ENCODE measurements at places on chromosomes 6 and 20. TPM values are rescaled to one million over a fixed set of nuclear protein-coding genes. Genes with fewer than 3 reads are reported as not detected.

CAP2 gene
- 2.2 TPM for polyA plus RNA-seq

SYNE1 gene
- polyA plus RNA-seq, result 50.4 TPM

SLC2A4RG gene
- 137 TPM for polyA plus RNA-seq

EYA2 gene
- polyA plus RNA-seq, result 0.98 TPM

PLCB4 gene
- 5.7 TPM for polyA plus RNA-seq

MEI4 gene
- not detected for polyA plus RNA-seq

KHDC1L gene
- not detected for polyA plus RNA-seq

DEFB118 gene
- polyA plus RNA-seq, result not detected

PPIL1 gene
- 13.3 TPM for polyA plus RNA-seq

ZFP64 gene
- polyA plus RNA-seq, result 3.9 TPM

ARMH2 gene
- polyA plus RNA-seq, result not detected

TPX2 gene
- polyA plus RNA-seq, result 0.90 TPM

C20orf144 gene
- polyA plus RNA-seq, result 0.06 TPM

GPX5 gene
- polyA plus RNA-seq, result not detected

PPP1R16B gene
- 6.8 TPM for polyA plus RNA-seq

SYTL3 gene
- polyA plus RNA-seq, result 3.7 TPM

PIGU gene
- polyA plus RNA-seq, result 13.4 TPM

CPNE5 gene
- 1.5 TPM for polyA plus RNA-seq

CDH22 gene
- polyA plus RNA-seq, result 1.3 TPM

SULF2 gene
- polyA plus RNA-seq, result 41.0 TPM

MYH7B gene
- polyA plus RNA-seq, result 3.1 TPM

CRISP3 gene
- polyA plus RNA-seq, result 0.13 TPM

TRAPPC3L gene
- 0.02 TPM for polyA plus RNA-seq

ELOVL4 gene
- 0.25 TPM for polyA plus RNA-seq

CAGE1 gene
- not detected for polyA plus RNA-seq

COL11A2 gene
- polyA plus RNA-seq, result 2.6 TPM

LIN28B gene
- polyA plus RNA-seq, result not detected

FNDC11 gene
- 1.0 TPM for polyA plus RNA-seq

RIMS1 gene
- 0.10 TPM for polyA plus RNA-seq

IL17A gene
- not detected for polyA plus RNA-seq

UST gene
- polyA plus RNA-seq, result 17.9 TPM

SLC18B1 gene
- polyA plus RNA-seq, result 6.3 TPM

GPR6 gene
- not detected for polyA plus RNA-seq

RIPPLY2 gene
- polyA plus RNA-seq, result 0.07 TPM

COL19A1 gene
- not detected for polyA plus RNA-seq

HNF4A gene
- 0.22 TPM for polyA plus RNA-seq

Data from adipose tissue (tissue), 3 donors.